ENCODE measurements at places on chromosomes 1 and 21.

DNA sequence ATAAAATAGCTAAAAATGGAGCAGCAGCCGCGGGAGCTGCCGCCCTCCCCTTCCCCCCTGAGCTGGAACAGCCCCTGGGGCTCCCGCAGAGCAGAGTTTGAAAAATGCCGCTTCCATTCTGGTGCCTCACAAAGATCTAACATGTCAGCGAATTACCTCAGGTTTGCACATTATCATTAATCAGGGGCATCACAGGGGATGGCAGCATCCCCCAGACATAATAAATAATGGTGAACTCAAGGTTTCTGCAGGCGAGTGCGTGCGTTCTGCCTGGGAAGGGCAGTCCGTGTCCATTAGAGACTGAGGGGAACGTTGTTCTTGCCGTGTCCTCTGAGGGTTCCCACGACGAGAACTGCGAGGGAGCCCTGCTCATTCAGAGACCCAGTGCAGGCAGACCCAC lies 372.4 kb downstream of the DSCAM start:
- no peak for DNase-seq

- DNase-seq: no peak
Measured at GRCh38 chr1:180267211-180267561, 37.1 kb downstream of the LHX4 start.

DNA sequence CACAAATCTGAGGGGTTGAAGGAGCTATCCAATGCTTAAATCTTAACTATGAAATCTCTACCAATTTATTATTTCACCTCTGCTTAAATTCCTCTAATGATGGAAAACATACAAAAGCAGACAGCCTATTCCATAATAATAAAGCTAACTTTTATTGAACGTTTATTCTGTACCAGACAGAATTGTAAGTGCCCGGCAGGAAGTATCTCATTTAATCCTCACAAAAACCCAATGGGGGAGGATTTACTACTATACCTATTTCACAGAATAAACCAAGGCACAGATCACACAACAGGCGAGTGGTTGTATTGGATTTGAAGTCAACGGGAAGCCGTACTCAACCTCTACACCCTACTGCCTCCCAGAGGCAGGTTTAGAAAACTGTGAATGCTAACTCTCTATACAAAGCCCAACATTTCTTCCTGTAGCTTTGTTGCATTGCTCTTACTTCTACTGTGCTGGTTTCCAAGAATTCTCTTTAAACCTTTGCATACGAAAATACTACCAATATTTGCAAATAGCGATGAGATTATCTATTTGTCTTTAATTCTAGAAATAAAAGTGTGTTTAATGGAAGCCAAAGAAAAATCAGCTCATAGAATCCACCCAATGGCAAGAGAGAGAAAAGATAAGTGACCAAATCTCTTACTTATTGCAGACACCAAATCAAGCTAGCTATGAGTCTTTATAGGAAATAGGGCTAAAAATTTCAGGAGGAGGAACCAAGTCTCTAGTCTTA lies 33.5 kb upstream of the C1orf53 start:
- DNase-seq: peak; percentile 56

- DNase-seq: no peak
Measured at GRCh38 chr21:40272037-40272436, 404.8 kb downstream of the PCP4 start.

GRCh38 chr1:8055973-8056372 lies 29.9 kb upstream of the ERRFI1 start:
- no peak for DNase-seq

Data from CD4-positive, alpha-beta T cell treated with Interleukin-6 for 4 hours (primary cell).